Activated naive CD4-positive, alpha-beta T cell treated with anti-CD3 and anti-CD28 coated beads for 36 hours (primary cell): ENCODE measurements at places on chromosomes 1 and 21.

- DNase-seq = no peak
These were observed 99.4 kb upstream of the S1PR1 start for GRCh38 chr1:101137144-101138126.

DNA sequence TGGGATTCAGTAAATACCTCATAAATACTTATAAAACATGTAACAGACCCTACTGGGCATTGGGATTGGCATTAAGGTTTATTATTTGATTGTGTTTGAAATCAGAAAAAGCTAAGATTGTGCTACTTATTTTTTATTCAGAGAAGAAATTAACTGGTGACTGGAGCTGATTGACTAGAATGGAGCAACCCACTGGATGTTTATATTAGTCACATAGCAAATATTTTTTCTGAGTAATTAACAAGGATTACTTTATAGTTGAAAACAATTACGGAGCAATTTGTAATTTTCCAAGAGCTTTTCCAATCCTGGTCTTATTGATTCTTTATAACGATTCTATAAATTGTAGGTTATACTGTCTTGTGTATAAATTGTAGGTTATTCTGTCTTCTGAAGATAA is 208.7 kb downstream of the HLX start:
- no peak for DNase-seq

- peak; percentile 63 for DNase-seq
These were observed 19.2 kb upstream of the PEF1 start for GRCh38 chr1:31663622-31664452.

GRCh38 chr1:108071601-108072000 is 106.6 kb upstream of the VAV3 start:
- no peak for DNase-seq
